ENCODE measurements at places on chromosomes 16 and 17.

DNA sequence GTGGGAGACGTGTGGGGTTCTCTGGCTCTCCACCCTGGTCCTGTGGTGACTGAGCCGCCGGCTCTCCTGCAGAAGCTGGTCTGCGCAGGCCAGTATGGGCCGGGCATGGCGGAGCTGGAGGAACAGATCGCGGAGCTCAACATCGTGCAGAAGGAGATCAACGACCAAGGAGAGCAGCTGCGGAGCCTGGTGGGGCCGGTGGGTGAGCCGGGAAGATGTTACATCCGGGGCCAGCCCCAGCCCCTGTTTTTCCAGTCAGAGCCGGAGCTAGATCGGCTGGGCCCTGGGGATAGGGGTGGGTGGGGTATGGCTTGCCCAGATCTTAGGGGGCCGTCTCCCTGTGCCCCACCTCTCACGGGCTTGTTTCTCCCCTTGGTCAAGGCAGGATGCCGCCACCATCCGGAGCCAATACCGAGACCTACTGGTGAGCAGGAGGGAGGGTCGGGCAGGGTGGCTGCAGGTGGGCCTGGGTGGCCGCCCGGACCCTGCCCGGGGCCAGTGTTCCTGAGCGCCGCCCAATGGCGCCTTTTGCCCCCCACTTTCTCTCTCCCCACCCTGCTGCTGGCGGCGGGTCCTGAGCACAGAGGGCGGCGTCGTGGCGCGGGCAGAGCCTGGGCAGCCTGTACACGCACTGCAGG lies 5.0 kb downstream of the EVPLL start:
- no peak for DNase-seq

- DNase-seq, result no peak
These were observed 104.0 kb upstream of the CCL2 start for GRCh38 chr17:34151102-34151501.

GRCh38 chr16:55487048-55487803 lies 8.2 kb downstream of the MMP2 start:
- DNase-seq, result peak; percentile 53

- no peak for DNase-seq
These were observed 75.0 kb upstream of the LHX1 start for GRCh38 chr17:36862116-36862920.

- no peak for DNase-seq
These were observed 9.8 kb upstream of the MYO18A start for GRCh38 chr17:29190039-29190438.

- DNase-seq, result peak; percentile 64
These were observed 8.3 kb downstream of the CUEDC1 start for GRCh38 chr17:57946798-57947358.

DNA sequence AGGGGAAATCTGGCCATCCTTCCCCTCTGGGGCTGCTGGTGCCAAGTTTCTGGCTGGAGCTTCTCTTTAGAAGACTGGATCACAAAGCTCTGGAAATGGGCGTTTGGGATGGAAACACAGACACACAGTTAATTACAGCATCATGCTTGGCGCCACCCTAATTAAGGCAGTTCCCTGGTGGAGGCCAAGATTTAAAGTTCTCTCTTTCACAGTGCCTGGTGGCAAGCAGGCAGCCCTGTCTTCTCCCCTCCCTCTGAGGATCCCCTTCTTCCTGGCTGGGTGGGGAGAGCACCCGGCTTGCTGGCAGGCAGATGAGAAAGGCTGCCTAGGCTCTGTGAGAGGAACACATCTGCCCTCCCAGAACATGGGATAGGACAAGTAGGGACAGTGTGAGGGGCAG lies 59.0 kb upstream of the NKD1 start:
- DNase-seq, result no peak

GRCh38 chr16:27995378-27995777 lies 68.1 kb downstream of the GSG1L start:
- no peak for DNase-seq

GRCh38 chr16:7057458-7057857 lies 275.2 kb upstream of the RBFOX1 start:
- DNase-seq, result no peak

All from brain microvascular endothelial cell (primary cell).